ENCODE measurements at places on chromosomes 16 and 17.
A peak's percentile ranks its signal among the peaks of the same experiment; 100 is the strongest.

DNA sequence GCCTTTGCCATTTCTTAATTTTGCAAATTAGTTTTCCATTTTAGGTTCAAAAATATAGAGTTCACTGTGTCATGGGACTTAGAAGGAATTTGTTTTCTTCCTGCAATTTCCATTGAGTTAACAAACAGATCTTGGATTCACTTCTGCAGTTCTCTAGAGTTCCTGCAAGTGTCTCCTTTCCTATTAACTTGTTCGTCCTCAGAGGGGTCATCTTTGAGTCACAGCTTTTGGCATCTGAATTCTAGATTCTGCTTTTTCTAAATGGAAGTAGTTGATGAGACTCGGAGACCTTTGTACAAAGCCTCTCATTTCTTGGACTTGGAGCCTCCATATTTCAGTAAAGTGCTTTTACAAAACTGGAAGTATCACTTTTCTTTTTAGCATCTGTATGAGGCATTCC, 323.3 kb downstream of the BCAS3 start:
- DNase-seq = peak; percentile 66

GRCh38 chr17:78679495-78680395, 102.3 kb downstream of the CYTH1 start:
- DNase-seq = no peak

GRCh38 chr17:57756951-57757350, 11.9 kb upstream of the CCDC182 start:
- no peak for DNase-seq

GRCh38 chr16:58110571-58111301, 18.4 kb downstream of the CFAP20 start:
- DNase-seq = peak; percentile 80

- no peak for DNase-seq
Observed at GRCh38 chr17:68356520-68356919, 65.2 kb downstream of the ARSG start.

- DNase-seq = peak; percentile 87
Observed at GRCh38 chr17:62626719-62627218, 701 bp upstream of the MRC2 start.

GRCh38 chr16:87276091-87276701, 41.0 kb downstream of the C16orf95 start:
- no peak for DNase-seq

GRCh38 chr16:61370564-61370963, 665.7 kb downstream of the CDH8 start:
- DNase-seq = no peak

DNA sequence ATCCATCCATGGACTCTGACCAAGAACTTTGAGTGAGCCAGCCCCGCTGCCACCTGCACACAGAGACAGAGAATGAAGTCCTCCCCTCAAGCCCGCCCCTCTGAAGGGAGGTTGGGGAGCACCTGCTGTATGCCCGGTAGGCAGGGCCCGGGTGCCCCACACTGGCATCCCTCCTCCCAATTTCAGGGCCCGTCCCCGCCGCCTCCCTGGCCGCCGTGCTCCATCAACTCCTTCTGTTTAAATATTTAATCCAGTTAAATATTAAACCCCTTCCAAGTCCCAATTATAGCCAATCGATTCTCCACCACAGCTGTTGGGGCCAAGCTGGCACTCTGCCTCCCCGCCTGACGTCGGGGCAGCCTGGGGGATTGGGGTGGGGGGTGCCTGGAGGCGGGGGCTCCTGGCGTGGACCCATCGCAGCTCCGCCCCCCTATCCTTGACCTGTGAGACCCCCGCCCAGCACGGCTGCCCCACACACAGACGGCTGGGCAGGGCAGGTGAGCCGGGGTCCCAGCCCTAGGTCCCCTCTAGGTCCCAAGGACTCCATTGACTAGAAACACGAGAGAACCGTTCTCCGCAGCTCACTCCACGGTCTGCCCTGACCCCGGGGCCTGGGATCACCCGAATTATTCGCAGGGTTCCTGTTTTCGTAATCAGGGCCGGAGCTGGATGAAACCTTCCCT, 18.0 kb upstream of the CACNA1H start:
- DNase-seq = no peak

- peak; percentile 53 for DNase-seq
Observed at GRCh38 chr17:65850486-65850885, 289.0 kb upstream of the AXIN2 start.

DNA sequence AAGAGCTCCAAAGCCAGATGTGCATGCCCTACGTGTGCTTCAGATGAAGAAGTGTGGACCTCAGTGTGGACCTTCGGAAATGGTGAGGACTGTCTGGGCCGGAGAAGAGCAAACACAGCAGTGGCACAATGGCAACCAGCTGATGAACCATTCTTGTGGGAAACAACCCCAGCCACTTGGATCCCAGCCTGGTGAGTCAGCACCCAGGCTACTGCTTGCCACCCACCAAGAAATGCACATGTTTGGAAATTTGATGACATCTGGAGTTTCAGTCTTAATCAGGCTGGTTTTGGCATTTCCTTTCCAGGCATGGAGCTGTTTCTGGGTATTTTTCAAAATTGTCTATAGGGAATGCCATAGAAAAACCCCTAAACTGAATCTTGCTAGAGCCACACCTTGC, 42.7 kb downstream of the DYNLRB2 start:
- DNase-seq = peak; percentile 88

- no peak for DNase-seq
Observed at GRCh38 chr17:27631411-27631760, 398 bp downstream of the LGALS9 start.

DNA sequence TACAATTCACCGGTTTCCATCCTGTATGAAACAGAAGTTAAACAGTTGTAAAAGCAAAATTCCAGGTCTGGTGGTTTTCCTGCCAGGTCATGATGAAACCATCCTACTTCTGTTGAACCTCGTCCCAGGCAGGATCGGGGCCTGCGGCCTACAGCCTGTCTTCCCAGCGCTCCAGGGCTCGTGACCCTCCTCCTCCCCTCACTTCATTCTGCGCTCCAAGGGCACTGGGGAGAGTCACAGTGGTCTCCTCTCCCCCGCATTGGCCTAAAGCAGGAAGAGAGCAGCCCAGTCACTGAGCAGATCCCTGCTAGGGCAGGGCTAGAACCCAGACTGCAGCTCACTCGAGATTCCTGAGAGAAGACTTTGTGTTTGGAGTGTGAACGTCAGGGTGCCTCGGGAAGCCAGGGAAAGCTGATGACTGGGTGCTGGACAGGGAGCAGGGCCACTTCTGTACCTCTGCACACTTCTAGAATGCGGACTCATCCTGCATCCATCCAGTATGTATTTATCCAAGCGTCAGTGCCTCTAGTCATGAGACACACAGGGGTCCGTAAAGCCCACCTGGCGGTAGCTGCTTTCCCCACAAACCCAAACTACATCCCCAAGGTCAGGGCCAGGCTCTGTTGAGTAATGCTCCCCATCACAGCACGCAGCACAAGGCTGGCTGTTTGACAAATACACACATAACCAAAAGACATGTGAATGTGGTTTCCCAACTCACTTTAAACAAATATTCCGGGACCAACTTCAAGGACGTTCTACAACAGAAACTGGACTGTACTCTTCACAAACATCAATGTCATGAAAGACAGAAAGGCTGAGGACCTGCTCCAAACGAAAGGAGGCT, 1.7 kb upstream of the ITGAE start:
- DNase-seq = peak; percentile 88

DNA sequence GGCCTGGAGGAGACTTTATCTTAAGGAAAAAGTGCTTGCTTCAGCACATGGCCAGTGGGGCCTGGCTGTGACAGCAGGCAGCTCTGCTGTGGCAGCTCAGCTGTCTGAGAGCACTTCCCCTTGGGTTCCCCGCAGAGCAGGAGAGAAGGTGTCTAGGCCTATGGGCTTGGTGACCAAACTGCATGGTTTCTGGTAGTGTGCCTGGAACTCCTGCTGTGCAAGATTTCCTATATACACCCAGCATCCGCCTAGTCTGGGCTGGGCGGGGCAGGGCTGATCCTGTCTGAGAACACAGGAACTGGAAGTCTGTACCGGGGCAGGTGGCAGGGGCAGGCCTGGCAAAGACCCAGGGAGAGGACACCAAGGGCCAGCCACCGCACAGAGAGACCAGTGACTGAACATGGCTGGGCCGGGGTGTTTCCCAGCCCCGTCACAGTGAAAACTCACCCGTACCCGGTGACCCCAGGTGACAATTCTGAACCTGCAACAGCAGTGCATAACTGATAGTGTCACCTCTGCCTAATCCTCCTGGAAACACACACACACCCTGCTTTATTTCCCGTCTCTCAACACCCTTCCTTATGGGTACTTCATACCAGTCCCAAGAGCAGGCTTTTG, 39.3 kb downstream of the CHD9 start:
- DNase-seq = peak; percentile 18

DNA sequence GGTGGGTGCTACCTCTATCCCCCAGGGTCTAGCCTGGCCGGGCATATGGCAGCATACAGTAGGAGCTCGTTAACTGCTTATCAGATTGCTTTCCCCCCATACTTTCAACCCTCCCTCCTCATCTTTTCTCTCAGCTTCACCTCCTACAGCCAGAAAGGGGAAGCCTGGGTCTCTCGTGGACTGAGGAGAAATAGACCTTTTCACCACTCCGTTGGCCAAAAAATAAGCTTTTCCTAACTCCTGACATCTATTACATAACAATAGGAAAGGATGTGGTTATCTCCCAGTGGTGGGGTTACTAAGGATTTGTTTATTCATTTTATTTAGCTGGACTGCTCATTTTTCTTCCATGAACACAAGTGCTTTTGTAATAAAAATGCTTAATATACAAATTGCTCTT, 9.0 kb upstream of the CXCL16 start:
- DNase-seq = no peak
